ENCODE measurements at places on chromosomes 7 and 10.

GRCh38 chr10:11109590-11109989 lies 91.9 kb downstream of the CELF2 start:
- DNase-seq = no peak

GRCh38 chr7:80896906-80897598 lies 21.8 kb downstream of the SEMA3C start:
- no peak for DNase-seq

- no peak for DNase-seq
These were observed 53.9 kb downstream of the MYL10 start for GRCh38 chr7:101575168-101575567.

- no peak for DNase-seq
These were observed 209.6 kb upstream of the PLXNA4 start for GRCh38 chr7:132785870-132786269.

DNA sequence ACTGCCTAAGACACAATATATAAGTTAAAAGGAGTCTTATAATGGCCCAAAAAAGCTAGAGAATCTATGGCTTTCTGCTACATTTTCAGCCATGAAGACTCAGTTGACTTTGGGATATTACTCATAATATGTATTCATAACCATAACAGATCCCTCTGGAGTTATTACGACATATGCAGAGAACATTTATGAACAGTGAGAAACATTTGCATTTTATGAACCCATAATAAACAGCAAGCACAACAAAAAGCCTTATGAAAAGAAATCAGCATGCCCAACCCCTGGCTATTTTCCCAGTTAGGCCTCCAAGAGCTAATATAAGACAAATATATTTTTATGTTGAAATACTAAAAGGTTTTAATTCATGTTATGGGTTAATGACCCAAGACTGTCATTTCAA lies 52.4 kb downstream of the ARMH3 start:
- no peak for DNase-seq

- no peak for DNase-seq
These were observed 1103.0 kb upstream of the PHF14 start for GRCh38 chr7:9870674-9871073.

DNA sequence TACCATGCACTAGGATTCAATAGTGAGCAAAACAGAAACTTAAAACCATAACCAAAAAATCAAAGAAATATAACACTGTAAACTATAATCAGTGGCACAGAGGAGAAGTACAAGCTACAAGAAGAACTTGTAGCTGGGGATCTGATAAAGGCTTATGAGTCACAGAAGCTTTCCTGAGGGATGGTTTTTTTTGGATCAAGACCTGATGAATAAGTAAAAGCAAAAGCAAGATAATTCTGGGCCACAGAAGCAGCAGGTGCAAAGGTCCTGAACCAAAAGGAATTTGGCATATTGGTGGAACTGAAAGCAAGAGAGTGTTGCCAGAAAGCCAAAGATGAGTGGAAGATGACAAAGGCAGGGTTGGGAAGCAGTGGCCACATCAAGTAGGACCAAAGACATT lies 37.4 kb upstream of the BET1 start:
- DNase-seq = no peak

DNA sequence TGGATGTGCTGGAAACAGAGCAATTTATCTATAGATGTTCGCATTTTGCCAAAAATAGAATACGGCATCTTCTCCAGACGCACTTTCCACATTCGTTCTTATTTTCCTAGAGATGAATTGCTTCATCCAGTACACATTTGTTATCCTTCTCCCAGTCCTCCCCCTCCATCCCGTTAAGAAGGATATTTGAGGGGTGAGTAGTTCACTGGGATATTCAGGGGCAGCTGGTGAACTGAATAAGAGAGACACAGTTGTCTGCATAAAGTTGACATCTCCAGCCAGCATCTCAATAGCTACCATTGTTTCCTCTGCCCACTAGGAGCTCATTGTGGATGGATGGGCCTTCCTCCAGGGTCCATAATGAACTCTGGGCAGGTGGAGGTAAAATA lies 456.8 kb upstream of the NRP1 start:
- no peak for DNase-seq

DNA sequence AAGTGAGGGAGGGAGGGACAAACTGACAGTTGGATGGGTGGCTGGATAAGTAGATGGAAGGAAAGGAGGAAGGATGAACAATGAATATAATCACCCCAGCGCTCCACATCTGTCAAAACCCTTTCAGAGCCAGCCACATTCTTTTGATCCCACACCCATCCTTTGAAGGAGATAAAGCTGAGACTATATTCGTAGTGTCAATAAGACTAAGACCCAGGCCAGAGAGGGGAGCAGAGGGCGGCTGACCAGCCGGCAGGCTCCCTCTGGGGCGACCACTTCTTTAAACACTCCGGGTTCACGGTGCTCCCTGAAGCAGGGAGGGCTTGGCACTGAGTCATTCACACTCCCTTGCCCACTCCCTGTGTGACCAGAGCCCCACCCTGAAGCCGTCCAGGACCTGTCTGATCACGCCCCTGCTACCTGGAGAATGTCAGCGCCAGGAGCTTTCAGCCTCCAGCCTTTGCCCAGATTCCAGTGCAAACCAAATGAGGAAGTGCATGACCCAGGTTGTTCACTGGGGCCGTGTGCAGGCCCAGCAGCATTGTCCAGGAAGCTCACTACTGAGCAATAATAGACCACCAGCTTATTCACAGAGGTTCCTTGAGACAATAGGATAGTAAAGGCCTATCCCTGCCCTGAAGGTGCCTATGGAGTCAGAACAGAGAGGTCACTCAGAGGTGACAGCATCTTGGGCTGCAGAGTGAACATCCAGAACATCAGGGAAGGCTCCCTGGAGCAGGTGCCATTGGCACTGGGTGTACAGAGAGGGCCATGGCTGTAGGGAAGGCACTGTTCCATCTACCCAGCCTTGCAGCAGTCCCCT lies 34.4 kb downstream of the UNC5B start:
- DNase-seq = no peak

DNA sequence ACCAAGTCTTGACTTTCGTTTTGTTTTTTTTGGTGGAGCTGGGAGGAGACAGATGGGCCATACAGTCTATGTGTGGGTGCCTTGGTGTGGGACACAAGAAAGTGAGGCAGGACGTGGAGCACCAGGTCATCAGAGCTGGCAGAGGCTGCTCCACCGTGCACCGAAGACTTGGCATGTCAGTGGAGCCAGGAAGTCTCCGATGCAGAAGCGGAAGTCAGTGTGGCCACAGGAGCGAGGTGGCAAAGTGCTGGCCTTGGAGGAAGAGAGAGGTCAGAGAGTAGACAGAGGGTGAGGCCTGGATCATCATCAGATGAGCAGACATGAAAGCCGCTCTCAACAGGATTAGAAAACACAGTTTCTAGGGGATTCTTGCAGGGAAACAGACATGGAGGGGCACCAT lies 116.8 kb downstream of the MGMT start:
- DNase-seq = no peak

DNA sequence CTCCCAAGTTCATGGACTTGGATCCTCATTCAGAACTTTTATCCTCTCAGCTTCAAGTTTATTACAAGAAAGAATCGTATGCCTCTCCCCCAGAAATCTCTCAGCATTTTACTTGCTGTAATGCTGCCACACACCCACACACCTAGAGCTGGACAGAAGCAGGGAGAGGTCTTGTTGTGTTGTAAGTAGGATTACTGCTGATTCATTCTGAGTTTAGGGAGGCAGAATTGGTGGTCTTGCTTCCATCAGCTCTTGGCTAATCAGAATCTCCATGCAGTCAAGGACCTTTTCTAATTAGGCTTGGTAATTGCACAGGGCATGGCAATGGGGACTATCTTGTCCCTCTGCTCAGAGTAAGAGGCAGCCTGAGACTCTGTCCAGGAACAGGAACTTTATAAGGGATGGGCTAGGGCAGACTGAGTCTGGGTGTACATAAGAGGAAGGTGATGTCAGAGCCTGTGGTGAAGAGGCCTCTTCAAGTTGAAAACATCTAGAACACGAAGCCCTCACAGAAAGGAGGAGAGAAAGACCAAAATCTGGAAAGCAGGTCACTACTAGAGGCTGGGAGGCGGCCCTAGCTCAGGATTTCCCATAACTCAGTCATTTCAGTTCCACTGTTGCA lies 7.0 kb upstream of the PTPRE start:
- no peak for DNase-seq

- no peak for DNase-seq
These were observed 359.6 kb upstream of the MEOX2 start for GRCh38 chr7:16046041-16046440.

All from CD8-positive, alpha-beta memory T cell (primary cell).